ENCODE measurements at places on chromosomes 4 and X.

GRCh38 chr4:88836216-88836615 lies 138.6 kb upstream of the NAP1L5 start:
- no peak for DNase-seq

GRCh38 chr4:183589461-183590099 lies 69.4 kb downstream of the RWDD4 start:
- no peak for DNase-seq

- DNase-seq, result no peak
These were observed 1568.9 kb upstream of the PABPC4L start for GRCh38 chr4:135770505-135770904.

DNA sequence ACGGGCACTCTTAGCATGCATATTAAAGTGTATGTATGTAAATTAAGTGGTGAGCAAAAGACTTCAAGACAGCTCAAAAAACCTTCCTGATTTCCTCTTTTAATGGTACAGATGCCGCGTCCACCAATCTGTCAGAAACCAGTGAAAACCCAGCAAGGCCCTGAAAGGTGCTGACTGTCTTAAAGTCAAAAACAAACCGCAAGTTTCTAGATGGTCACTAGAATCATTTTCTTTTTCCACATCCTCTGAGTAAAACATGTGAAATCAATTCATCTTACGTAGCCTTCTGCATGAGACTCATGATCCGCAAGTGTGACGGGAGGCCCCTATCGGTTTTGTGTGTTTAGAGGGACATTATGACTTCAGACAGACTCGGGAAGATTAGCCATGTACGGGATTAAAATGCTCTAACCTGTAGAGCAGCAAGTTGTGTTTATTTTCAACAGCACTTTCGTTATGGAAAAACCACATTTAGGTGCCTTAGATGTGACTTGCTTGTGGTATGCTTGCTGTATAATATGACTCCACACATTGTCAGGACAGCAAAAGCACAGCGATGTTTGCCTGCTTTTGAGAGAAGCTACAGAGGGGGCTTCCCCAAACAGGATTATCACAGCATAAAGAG lies 88.2 kb upstream of the STS start:
- DNase-seq, result no peak

DNA sequence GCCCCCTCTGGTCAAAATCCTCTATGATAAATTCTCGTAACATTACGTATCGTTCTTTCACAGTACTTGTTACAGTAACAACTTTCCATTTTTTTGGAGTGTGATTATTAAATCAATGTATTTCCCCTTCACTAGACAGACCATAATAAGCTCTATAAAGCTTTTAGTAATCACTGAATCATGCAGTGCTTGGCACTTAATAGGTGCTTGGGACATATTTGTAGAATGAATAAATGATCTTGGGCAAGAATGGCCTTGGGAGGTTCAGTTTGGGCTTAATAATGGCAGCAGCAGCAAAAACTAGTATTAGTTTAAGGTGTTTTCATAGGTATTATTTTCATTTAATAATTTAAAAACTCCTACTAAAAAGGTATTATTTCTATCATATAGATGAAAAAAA lies 33.4 kb upstream of the SFRP2 start:
- no peak for DNase-seq

DNA sequence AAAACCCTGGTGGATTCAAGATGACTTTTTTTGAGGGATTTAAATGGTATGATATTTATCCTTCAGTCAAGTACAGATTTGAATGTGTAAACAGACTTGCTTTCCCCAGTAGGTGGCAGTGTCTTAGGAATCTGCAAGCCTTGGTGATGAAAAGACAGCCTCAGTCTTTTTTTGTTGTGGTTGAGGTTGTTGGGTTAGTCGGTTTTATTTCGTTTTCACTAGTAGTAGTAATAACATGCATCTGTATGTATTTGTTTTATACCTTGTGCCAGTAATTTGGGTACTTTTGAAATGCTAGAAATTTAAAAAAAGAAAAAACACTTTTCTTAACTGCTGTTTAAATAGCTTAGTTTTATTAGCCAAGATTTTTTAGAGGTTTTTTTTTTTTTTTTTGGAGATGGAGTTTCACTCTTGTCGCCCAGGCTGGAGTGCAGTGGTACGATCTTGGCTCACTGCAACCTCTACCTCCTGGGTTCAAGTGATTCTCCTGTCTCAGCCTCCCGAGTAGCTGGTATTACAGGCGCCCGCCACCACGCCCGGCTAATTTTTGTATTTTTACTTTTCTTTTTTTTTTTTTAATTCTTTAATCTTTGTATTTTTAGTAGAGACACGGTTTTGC lies 39.2 kb downstream of the COPS4 start:
- DNase-seq, result no peak

DNA sequence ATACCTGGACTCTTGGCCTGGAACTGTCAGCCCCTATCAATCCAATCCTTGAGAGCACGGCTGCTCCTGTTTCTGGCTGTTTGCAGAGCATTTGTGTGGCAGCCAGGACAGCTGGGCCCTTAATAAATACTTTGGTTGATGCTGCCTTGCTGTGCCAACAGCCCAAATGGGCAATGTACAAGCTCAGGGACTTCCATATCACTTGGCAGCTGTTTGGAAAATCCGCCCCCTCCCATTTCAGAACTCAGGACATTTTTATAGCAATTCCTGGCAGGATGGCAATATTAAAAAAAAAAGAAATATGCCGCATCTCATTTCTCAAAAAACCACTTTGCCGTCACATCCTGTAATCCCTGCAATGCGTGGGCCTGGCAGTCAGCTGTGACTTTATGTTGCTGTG lies 218.9 kb downstream of the HS3ST1 start:
- DNase-seq, result no peak

DNA sequence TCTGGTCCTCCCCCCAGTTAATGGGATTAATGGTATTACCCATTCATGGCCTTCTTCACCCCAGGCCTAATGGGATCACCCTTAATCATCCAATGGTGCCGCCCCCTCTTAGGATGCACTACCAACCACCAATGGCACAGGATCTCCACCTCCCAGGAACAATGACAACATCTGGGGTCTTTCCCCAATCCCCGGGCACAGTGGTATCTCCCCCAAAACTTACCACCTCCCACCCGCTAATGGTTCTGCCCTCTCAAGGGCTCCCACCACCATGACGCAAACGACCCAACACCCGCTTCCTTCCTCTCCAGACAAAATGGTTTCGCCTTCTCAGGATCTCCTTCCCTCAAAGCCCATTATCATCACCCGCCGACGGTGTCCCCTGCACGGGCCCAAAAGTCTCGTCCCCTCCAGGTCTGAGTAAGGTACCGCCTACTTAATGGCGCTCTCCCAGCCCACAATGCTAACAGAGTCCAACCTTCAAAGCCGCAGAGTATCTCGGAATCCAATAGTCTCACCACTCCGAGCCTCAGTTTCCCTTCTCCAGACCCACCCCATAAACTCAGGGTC lies 458 bp downstream of the GRIPAP1 start:
- peak; percentile 24 for DNase-seq

- no peak for DNase-seq
These were observed 169.6 kb downstream of the MID1IP1 start for GRCh38 chrX:38970845-38971244.

- no peak for DNase-seq
These were observed 26.9 kb downstream of the XK start for GRCh38 chrX:37712458-37712857.

DNA sequence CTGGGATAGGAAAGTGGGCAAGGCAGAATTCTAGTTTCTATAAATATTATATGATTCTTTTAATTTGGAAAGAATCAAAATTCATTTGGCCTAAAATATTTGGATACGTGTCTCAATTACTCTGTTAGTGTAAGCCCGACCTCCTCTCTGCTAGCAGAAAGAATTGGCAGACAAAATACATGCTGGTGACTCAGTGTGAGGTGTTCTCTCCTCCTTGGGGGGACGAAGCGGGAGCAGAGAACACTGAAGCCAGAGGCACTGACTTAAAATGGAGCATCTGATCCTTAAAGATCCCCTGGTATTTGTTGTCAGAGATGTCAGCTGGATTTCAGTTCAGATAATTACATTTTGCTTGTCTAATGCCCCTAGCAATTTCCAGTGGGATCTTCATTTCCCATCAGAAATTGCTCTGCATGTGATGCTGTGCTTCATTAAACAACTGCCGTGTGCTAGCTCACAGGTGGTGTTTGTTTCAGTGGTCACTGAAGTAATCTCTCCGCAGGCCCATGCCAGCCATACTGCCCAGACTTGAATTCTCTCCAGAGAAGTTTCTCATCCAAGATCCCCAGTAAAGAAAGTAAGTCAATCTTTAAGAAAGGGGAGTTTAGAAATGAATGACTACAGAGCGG lies 188.7 kb upstream of the TLL1 start:
- no peak for DNase-seq

- DNase-seq, result no peak
These were observed 55.6 kb downstream of the ALG13 start for GRCh38 chrX:111736571-111736970.

DNA sequence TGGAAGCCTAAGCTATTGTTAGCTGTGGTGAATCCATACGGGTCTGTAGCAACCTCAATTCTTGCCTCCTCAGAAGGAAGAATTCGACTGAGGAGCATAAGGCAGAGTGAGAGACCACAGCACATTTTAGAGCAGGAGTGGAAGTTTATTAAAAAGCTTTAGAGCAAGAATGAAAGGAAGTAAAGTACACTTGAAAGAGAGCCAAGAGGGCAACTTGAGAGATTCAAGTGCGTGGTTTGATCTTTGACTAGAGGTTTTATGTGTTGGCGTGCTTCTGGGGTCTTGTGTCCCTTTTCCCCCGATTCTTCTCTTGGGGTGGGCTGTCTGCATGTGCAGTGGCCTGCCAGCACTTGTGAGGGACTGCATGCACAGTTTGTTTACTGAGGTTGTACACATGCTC lies 880.6 kb upstream of the INTU start:
- no peak for DNase-seq

DNA sequence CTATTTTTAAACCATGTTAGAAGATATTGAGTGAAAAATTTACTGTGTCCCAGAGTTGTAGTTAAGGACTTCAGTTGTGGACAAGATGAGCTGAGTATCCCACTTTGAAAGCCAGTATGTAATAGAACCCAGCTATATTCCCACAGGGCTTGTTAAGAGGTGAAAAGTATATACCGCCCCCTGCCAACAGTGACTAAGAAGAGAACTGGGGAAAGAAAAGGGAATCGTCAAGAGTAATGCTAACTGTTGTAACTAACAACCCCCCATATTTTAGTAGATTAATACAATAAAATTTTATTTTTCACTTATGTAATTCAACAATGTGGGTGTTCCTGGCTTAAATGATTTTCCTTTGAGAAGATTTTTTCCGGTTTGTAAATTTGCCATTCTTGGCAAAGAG lies 250.4 kb upstream of the GIMD1 start:
- DNase-seq, result no peak

GRCh38 chr4:110621328-110621812 lies 1.5 kb downstream of the PITX2 start:
- DNase-seq, result no peak

DNA sequence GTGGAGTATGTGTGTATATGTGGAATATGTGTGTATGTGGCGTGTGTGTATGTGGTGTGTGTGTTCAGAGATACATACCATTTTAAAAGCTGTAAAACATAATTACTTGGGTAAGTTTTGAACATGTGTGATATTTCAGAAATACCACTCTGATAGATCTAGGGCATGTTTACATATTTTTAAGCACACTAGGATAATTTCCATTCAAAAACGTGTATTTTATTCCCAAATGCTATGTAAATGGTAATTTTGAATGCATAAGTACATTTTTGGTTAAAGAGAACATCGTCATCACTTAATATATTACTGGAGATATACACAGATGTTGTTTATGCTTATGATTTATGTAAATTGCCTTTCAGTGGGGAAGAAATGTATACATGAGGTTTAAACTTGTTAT lies 34.7 kb upstream of the SHISA3 start:
- DNase-seq, result no peak

DNA sequence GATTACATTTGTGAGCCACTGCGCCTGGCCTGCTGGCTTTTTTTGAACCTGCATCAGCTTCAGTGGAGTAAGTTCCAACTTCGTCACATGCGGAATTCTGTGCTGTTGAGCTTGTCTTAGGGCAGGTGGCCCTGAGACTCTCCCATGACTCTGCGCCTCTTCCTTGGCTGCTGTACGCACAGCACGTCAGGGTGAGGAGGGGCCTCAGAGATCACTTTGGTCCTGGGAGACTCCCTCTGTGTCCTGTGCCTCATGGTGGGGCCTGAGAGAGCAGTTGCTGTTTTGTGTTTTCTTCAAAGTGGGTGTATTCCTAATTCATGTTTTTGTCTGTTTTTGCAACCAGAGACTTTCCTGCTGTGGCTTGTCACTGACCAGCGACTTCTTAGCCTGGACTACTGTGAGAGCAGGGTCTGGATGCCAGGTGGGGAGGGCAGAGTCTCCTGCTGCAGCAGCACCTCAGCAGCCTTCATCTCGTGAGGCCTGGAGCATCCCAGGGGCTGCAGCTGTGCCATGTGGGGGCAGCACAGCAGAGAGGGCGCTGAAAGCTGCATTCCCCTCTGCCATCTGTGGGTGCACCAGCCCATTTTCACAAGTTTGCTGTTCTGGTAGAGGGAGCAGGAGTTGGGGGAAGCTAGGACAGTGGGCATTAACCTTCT lies 107.8 kb downstream of the TNIP2 start:
- no peak for DNase-seq

- peak; percentile 88 for DNase-seq
These were observed at the start of gene FSTL5 for GRCh38 chr4:162163892-162164759. FSTL5 (minus strand) TSS chr4:162164000; CDS start chr4:162111396, 52,604 bp downstream.

DNA sequence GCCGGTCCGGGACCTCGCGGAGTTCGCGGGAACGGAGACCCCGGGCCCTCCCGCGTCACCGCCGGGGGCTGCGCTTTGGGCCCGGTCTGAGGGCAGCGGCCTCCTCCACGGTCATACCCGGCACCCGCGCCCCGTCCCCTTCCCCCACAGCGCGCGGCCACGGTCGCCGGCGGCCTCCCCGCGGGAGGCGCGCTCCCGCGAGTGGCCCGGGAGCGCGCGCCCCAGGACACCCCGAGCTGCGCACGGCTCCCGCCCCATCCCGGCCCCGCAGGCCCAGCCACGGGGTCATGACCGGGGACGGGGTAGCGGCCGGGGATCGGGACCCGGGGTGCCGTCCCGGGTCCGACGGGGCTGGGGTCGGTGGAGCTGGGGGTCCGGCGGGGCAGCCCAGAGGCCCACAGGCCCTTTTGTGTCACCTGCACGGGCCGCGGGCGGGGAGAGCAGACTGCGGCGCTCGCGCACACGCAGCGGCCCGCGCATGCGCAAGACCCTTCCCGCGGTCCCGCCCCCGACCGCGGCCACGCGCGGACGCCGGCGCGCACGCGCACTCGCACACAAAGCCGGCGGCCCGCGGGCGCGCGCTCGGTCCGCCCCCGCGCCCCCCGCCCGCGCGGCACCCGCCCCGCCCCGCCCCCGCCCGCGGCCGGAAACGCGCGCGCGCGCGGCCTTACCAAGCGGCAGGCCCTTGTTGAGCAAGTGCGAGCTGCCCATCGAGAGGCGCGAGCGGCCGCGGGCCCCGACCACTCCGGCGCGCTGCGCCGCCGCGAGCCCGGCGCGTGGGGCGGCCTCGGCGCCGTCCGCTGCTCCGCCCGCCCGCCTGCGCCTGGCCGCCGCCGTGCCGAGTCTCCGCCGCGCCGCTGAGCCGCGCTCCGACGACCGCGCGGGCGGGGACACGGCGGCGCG lies at the start of gene CTBP1:
TSS of gene CTBP1 (minus strand) at position 886 of the 903 bp plus-strand sequence. CDS start 7,799 bp downstream, outside the sequence.
- DNase-seq, result peak; percentile 87
